B cell (primary cell): ENCODE measurements at places on chromosomes 16 and 17. TPM values are rescaled to one million over a fixed set of nuclear protein-coding genes. Genes with fewer than 3 reads are reported as not detected.

KCNH6 gene
- not detected in 2 replicates for total RNA-seq

ANKFN1 gene
- total RNA-seq: not detected in 2 replicates

KRT25 gene
- total RNA-seq: not detected in 2 replicates

GPR139 gene
- total RNA-seq: not detected in 2 replicates

PCTP gene
- 6.4 and 9.0 TPM in 2 replicates for total RNA-seq

NTN1 gene
- 0.19 and 0.25 TPM in 2 replicates for total RNA-seq

TBC1D3E gene
- total RNA-seq: 5.0 and 6.1 TPM in 2 replicates

OTOA gene
- total RNA-seq: 0.07 and 0.39 TPM in 2 replicates

KRT15 gene
- total RNA-seq: not detected in 2 replicates

FBXW10 gene
- total RNA-seq: 0.15 TPM in 1 of 2 replicates, not detected in the other

DNA sequence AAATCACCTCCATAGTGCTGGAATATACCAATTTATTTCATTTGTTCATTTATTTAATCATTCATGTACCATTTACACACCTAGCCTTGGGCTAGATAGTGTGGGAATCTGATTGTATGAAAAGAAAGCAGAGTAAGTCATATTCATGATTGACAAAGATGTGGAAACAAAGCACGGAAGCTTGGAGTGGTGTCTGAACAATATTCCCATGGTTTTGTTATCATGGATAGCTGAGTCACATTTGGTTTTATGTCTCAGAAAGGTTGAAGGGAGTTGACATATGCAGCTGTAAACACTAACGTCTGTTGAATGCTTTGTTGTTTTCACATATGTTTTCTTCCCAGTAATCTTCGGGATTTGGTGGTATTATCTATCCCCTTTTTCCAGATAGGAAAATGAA, 76.6 kb downstream of the MAP2K4 start:
- no peak overlapping the region for H3K4me3 ChIP-seq
- H3K27ac ChIP-seq: no peak overlapping the region
- H3K27me3 ChIP-seq: no peaks in the 10 kb centered on the region
- peaks cover 9% of the 10 kb centered on the region for H3K36me3 ChIP-seq
- peaks cover 4% of the 10 kb centered on the region for H3K4me1 ChIP-seq

GRCh38 chr17:41653421-41653820, 29.0 kb upstream of the KRT17 start:
- no peak overlapping the region for H3K27ac ChIP-seq
- H3K4me1 ChIP-seq: peaks cover 4% of the 10 kb centered on the region
- no peak for DNase-seq
- no peaks in the 10 kb centered on the region for H3K27me3 ChIP-seq

- H3K27ac ChIP-seq: no peak overlapping the region
- no peak for DNase-seq
- no peak overlapping the region for H3K4me3 ChIP-seq
- no peaks in the 10 kb centered on the region for H3K27me3 ChIP-seq
- H3K36me3 ChIP-seq: no peaks in the 10 kb centered on the region
- no peaks in the 10 kb centered on the region for H3K4me1 ChIP-seq
Observed at GRCh38 chr16:54194334-54194743, 92.2 kb downstream of the IRX3 start.

GRCh38 chr17:21370430-21370829, 5.7 kb upstream of the KCNJ12 start:
- H3K27ac ChIP-seq: no peak overlapping the region
- H3K4me1 ChIP-seq: peaks cover 23% of the 10 kb centered on the region
- no peaks in the 10 kb centered on the region for H3K27me3 ChIP-seq
- H3K4me3 ChIP-seq: no peak overlapping the region
- DNase-seq: no peak

GRCh38 chr16:67301080-67301782, 21.9 kb downstream of the PLEKHG4 start:
- no peak overlapping the region for H3K27ac ChIP-seq
- H3K4me1 ChIP-seq: no peaks in the 10 kb centered on the region
- H3K27me3 ChIP-seq: no peaks in the 10 kb centered on the region
- DNase-seq: no peak

- H3K36me3 ChIP-seq: no peaks in the 10 kb centered on the region
- H3K4me1 ChIP-seq: peaks cover 7% of the 10 kb centered on the region
- no peak for DNase-seq
- no peak overlapping the region for H3K27ac ChIP-seq
Observed at GRCh38 chr17:42748908-42749798, 4.3 kb upstream of the EZH1 start.

GRCh38 chr17:64378890-64379354, 11.7 kb downstream of the PECAM1 start:
- DNase-seq: no peak
- H3K4me3 ChIP-seq: no peak overlapping the region
- no peaks in the 10 kb centered on the region for H3K27me3 ChIP-seq
- no peaks in the 10 kb centered on the region for H3K4me1 ChIP-seq

DNA sequence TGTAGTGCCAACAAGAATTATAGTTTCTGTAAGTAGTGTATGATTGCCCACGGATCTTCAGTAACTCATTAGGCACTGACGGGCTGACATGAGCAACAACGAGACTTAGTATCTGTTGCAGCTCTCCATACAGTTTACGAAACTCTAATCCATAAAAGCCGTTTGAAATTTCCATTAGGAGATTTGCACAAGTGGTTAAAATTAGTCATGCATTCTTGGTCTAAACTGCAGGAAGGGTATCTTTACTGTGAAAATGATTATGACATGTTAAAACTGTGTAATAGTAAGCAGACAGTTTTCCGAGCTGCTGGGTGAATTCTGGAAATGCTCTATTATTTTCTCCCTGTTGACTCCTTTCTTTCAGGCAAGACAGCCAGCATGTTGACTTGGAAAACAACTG, 605.0 kb downstream of the WWOX start:
- no peak overlapping the region for H3K27ac ChIP-seq
- H3K4me1 ChIP-seq: no peaks in the 10 kb centered on the region
- no peak for DNase-seq
- no peaks in the 10 kb centered on the region for H3K27me3 ChIP-seq
- no peak overlapping the region for H3K4me3 ChIP-seq

- H3K4me3 ChIP-seq: no peak overlapping the region
- no peaks in the 10 kb centered on the region for H3K4me1 ChIP-seq
- no peaks in the 10 kb centered on the region for H3K36me3 ChIP-seq
- H3K27me3 ChIP-seq: no peaks in the 10 kb centered on the region
Observed at GRCh38 chr16:85202631-85203461, 90.6 kb upstream of the CIBAR2 start.

DNA sequence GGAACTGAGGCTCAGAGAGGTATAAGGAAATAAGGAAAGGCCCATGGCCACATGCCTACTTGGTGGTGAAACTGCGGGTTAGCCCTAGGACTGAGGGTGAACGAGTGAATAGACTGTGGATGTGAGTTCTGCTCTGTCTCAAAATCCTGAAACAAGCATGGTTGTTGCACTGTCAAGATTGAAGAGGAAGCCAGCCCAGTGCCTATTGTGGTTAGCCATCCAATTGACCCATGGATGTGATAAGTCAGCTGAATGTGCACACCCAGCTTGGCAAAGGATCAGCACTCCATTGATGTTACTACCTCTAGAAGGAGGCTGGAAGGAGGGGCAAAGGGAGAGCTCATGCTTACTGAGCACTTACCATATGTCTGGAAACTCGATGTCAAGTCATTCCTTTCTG, 4.5 kb downstream of the TMEM114 start:
- peaks cover 27% of the 10 kb centered on the region for H3K4me1 ChIP-seq
- no peak overlapping the region for H3K4me3 ChIP-seq
- no peak for DNase-seq
- no peaks in the 10 kb centered on the region for H3K36me3 ChIP-seq
- no peak overlapping the region for H3K27ac ChIP-seq

DNA sequence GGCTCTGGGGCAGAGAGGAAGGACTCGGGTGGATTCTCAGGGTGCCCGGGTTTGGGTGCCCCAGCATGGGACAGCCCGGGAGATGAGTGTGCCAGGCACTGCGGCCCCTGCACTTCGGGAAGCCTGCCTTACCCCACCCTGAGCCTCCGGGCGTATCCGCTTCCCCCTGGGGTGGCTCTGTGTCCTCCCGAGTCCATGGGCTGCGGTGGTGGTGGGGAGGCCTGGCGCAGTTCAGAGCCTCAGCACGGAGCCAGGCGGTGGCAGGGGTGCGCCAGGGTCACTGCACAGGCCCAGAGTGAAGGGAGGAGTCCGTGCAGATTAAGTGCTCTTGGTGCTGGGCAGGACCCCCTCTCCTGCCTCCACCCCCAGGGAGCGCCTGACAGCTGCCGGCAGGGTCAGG, 20.7 kb downstream of the MYBBP1A start:
- peaks cover 6% of the 10 kb centered on the region for H3K36me3 ChIP-seq
- no peaks in the 10 kb centered on the region for H3K27me3 ChIP-seq
- no peak overlapping the region for H3K4me3 ChIP-seq
- H3K27ac ChIP-seq: no peak overlapping the region

DNA sequence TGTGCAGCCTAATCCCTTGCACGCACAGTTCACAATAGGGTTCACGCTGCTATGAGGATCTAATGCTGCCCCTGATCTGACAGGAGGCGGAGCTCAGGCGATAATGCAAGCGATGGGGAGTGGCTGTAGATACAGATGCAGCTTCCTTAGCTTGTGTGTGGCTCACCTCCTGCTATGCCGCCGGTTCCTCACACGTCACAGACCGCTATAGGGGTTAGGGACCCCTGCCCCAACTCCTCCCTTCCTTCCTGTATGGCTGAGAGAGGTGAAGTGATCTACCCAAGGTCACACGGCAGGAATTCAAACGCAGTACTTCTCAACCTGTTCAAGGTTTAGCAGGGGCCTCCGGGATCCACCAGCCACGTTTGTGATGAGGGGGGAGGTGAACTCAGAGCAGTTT, 13.4 kb upstream of the PLLP start:
- H3K4me3 ChIP-seq: peak overlapping the region; percentile 2
- no peak overlapping the region for H3K27ac ChIP-seq
- peak; percentile 35 for DNase-seq
- H3K27me3 ChIP-seq: no peaks in the 10 kb centered on the region
- peaks cover 21% of the 10 kb centered on the region for H3K4me1 ChIP-seq

DNA sequence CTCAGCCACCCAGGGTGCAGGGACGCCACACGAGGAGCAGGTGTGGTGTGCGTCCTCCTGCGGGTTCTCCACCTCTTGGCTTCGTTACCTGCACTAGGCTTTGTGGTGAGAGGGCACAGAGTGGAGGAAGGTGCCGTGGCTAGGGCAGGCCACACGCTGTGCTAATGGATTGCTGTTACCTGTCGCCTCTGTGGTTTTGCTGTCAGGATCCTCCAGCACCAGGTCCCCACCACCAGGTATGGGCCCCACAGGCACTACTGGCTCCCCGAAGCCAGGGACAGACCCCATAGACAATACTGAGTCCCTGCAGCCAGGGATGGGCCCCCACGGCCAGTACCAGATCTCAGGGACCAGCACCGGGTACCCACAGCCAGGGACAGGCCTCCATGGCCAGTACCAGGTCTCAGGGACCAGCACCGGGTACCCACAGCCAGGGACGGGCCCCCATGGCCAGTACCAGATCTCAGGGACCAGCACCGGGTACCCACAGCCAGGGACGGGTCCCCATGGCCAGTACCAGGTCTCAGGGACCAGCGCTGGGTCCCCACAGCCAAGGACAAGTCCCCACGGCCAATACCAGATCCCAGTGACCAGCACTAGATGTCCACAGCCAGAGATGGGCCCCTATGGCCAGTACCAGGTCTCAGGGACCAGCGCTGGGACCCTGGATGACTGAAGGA, 315.6 kb downstream of the SEC14L1 start:
- no peak for DNase-seq
- H3K27me3 ChIP-seq: no peaks in the 10 kb centered on the region
- H3K36me3 ChIP-seq: no peaks in the 10 kb centered on the region
- peaks cover 91% of the 10 kb centered on the region for H3K4me1 ChIP-seq
- H3K4me3 ChIP-seq: peak overlapping the region; percentile 41

DNA sequence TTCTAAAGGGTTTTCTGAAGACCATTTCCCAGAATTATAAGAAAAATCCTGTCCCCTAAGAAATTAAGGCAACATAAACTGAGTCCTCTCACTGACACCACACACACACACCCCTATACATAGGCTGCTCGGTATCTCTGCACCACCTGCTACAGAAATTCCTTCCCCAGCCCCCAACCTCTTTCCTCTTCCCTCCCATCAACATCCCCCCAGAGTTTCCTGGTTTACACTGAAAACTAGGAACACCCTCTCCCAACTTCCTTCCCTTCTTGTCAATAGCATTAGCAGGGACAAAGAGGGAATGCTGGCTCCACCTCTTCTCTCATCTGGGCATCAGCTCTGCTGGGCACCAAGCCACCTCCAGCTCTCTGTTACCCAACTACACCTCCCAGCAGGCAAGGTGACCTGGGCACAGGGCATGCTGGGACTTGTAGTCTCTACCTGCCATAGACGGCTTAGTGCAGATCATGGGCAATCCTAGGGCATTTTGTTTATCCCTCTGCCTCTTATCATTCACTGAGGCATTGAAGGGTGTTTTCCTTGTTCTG, 15.7 kb downstream of the CAVIN1 start:
- H3K36me3 ChIP-seq: no peaks in the 10 kb centered on the region
- H3K4me1 ChIP-seq: peaks cover 16% of the 10 kb centered on the region
- no peak overlapping the region for H3K27ac ChIP-seq
- no peak overlapping the region for H3K4me3 ChIP-seq
- no peaks in the 10 kb centered on the region for H3K27me3 ChIP-seq

- H3K4me3 ChIP-seq: no peak overlapping the region
- no peak overlapping the region for H3K27ac ChIP-seq
- DNase-seq: peak; percentile 44
- peaks cover 13% of the 10 kb centered on the region for H3K36me3 ChIP-seq
- no peaks in the 10 kb centered on the region for H3K27me3 ChIP-seq
Observed at GRCh38 chr16:4641895-4642294, 17.3 kb downstream of the MGRN1 start.

DNA sequence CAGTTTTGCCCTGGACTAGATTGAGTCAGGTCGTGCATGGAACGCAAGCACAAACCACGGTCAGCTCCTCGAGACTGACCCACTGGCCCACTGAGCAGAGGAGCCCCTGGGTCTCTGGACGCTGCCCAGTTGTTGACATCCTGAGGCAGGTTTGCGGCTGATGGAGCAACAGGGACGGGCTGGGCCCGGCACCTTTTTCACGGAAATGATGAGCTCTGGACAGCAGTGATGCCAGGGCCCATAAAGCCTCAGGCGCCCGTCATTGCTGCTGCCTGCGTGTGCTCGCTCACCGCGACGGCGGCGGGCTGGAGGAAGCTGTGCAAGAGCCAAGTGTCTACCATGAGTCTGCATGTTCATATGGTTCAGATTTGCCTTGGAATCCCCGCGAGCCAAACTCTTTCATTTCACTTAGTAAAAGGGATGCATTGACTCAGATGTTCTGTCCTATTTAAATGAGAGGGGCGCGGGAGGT, 30.8 kb upstream of the CRISPLD2 start:
- no peak for DNase-seq
- no peak overlapping the region for H3K27ac ChIP-seq
- no peaks in the 10 kb centered on the region for H3K36me3 ChIP-seq
- H3K4me1 ChIP-seq: no peaks in the 10 kb centered on the region
- H3K4me3 ChIP-seq: no peak overlapping the region

GRCh38 chr16:86706726-86707125, 128.4 kb downstream of the FOXL1 start:
- DNase-seq: no peak
- H3K27ac ChIP-seq: no peak overlapping the region
- H3K4me1 ChIP-seq: no peaks in the 10 kb centered on the region
- H3K4me3 ChIP-seq: no peak overlapping the region
- no peaks in the 10 kb centered on the region for H3K36me3 ChIP-seq
